Epithelial cell of proximal tubule (primary cell): ENCODE measurements at places on chromosomes 11 and 22. TPM values are rescaled to one million over a fixed set of nuclear protein-coding genes. Genes with fewer than 3 reads are reported as not detected.

DNA sequence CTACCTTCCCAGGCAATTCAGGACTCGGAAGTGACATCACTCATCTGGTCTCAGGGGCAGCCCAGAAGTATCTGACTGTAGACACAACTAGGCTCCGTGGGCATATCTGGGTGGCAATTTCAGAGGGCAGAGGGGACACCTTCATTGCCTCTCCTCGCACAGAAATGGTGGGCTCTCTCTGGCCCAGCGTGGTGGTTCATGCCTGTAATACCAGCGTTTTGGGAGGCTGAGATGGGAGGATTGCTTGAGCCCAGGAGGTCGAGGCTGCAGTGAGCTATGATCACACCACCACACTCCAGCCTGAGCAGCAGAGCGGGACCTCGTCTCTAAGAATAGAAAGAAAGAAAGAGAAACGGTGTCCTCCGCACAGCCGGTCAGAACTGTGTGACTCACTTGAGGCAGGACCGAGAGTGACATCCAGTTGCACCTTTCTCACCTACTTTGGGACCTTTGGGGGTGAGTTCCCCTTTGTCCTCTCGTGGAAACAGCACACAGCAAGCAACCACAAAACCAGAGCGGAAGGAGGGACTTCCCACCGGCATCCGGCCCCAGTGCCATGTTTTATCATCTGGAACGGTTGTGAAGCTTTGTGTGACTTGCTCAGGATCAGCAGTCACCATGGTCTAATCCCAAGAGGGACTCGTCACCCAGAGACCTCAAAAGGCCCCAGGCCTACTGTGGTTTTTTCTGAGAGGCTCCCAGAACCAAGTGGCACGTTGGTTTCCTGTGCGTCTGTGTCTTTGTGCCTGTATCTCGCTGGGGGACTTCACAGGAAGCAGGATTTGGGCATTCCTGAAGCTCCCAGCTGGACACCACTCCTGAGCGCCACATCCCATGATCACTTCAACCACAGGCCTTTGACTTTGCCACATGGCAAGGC lies 38.4 kb upstream of the EMID1 start:
- DNase-seq = no peak

- no peak for DNase-seq
Measured at GRCh38 chr22:19815093-19815822, 39.4 kb downstream of the GNB1L start.

- DNase-seq = no peak
Measured at GRCh38 chr11:13972043-13972910, 9.8 kb downstream of the SPON1 start.

MS4A12 gene
- total RNA-seq = not detected in 2 replicates

PLEKHA7 gene
- total RNA-seq = 21.3 and 37.5 TPM in 2 replicates

TRIM29 gene
- 0.22 TPM in 1 of 2 replicates, not detected in the other for total RNA-seq

DNA sequence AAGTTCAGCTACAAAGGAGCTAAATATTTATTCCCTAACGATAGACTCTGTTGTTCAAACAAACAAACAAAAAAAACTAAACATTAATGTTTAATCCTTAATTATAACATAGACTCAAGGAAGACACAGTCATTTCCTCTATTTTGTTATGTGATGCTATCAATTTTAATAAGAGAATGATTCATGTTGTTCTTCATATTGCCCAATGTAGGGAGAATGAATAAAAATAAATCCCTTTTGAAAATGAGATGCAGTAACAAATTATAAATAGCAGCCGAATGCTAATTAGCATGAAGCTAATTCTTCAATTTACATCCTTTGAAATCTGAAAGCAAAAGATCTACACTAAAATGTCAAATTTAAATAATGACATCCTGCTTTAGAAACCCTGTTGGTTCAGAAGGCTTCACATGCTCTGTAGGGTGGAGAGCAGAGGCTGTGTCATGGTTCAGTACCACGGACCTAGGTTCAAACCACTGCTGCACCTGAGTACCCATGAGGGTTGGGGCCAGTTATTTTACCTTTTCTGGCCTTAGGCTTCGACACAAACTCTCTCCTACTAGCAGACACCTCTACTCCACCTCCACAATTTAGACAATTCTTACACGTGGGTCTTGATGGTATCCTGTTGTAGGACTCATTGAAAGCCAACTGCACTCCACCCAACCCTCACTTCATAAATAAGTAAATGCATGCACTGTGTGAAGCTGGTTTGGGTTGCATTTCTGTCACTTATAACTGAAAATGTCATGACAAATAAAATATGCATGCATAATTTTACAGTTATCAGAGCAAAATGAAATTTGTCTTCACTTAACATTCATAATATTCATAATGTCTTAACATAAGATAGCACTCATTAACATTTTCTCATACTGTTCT lies 89.0 kb downstream of the RRAS2 start:
- DNase-seq = no peak

DNA sequence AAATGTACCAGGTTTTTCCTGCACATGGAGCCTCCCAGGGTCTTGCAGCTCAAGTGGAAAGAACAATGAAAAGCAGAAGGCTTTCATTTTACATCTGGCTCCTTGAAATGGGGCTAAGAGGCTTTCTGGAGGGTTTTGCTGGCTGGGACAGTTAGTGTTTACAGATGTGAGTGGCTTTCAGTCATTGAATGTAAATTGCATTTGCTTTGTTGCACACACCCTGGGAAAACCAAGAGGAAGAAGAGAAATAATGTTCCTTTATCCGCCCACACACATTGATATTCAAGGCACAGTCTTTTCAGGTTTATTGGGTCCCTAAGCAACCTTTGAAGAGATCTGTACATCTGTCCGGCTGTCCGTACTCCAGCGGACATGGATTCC lies 144.5 kb downstream of the SPON1 start:
- no peak for DNase-seq

DNA sequence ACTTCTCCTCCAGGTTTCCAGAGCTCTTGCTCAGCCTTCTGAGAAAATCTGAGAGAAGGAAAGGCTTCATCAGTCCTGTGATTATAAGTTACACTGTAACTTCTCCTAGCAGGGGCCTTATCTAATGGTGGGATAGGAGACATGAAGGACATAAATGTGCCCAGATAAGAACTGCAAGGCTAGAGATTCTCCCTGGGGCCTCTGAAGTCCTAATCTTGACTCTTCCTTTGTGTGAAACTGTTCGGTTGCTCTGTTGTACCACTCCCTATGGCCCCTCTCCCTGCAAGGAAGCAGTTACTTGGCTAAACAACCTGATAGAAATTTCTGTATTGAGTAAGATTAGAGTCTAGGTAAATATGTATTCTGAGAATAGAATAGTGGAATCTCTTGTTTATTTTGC lies 780.9 kb downstream of the ETS1 start:
- no peak for DNase-seq

- DNase-seq = no peak
Measured at GRCh38 chr11:61947486-61948210, 2.5 kb upstream of the BEST1 start.

DNA sequence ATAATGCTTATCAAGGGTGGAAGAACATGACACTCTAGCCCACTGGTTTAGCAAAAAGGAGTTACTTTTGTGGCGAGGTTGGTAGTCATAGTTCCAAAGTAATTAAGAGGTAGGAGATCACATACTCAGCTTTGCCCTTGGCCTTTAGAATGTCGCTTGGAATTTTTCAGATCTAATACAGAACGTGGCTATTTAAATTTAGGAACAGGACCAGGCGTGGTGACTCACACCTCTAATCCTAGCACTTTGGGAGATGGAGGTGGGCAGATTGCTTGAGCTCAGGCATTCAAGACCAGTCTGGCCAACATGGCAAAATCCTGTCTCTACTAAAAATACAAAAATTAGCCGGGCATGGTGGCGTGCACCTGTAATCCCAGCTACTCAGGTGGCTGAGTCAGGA lies 26.1 kb upstream of the ZNRF3 start:
- DNase-seq = no peak

GRCh38 chr11:47631473-47631872 lies 10.9 kb downstream of the MTCH2 start:
- no peak for DNase-seq

GRCh38 chr11:78840623-78841022 lies 266.0 kb upstream of the NARS2 start:
- DNase-seq = no peak

GRCh38 chr11:27171376-27171958 lies 130.9 kb downstream of the BBOX1 start:
- DNase-seq = no peak

AIFM3 gene
- 0.65 and 1.8 TPM in 2 replicates for total RNA-seq

- no peak for DNase-seq
Measured at GRCh38 chr22:22866381-22867111, 21.1 kb upstream of the IGLL5 start.

DNA sequence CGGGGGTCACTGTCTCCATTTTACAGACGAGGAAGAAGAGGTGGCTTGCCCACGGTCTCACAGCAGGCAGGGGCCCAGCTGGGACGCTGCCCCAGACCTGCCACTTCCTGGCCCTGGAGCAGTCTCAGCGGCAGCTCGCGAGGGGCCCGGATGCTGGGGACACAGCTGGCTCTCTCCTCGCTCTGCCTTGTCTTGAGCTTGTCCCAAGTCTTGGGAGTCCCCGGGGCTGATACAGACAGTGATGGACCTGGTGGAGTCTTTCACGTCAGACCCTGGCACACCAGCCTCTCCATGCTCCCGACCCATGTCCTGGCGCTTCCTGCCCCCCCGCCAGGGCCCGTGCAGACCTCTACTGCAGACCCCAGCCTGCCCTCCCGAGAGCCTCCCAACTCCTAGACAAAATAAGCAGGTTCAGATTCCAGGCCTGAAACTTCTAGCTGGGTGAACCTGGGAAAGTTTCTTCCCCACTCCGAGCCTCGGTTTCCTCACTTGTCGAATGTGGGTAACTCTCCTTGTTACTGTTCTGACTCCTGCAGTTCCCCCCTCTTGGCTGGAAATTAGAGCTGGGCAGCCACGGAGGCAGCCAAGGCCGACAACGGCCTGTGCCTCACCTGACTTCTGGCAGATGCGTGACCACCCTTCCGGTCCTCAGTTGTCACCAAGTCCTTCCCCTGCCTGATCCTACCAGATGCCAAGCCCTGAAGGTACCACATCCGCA lies 145.4 kb downstream of the CACNA1I start:
- DNase-seq = no peak

GRCh38 chr11:19466314-19466713 lies 225.6 kb upstream of the E2F8 start:
- DNase-seq = no peak

FAM83F gene
- 3.3 and 3.5 TPM in 2 replicates for total RNA-seq

CD248 gene
- total RNA-seq = 0.07 and 1.0 TPM in 2 replicates

- DNase-seq = no peak
Measured at GRCh38 chr11:120031612-120032600, 106.0 kb downstream of the TRIM29 start.

DNA sequence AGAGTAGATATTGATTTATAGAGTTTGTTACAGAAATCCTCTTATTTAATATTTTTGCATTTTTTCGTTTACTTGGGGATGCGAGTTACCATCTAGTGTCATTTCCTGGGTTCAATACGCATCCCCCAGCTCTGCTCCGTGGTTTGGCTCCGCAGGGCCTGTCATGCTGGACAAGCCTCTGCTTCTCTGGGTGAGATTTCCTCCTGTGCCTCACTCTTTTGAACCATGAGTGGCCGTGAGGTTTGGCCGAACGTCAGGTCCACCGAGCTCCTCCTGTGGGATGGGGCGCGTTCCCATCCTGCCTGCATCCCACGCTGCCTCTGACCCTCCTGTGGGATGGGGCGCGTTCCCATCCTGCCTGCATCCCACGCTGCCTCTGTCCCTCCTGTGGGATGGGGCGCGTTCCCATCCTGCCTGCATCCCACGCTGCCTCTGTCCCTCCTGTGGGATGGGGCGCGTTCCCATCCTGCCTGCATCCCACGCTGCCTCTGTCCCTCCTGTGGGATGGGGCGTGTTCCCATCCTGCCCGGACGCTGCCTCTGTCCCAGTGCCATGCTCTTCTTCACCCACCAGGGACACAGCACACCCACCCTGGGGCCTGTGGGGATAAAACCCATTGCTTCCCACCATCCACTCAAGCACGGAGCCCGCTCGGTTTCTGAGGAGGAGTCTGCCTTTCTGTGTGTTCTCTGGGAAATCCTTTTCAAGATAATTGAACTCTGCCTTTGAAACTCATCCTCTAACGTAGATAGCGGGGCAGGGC lies 506.8 kb downstream of the BRD1 start:
- no peak for DNase-seq

DNA sequence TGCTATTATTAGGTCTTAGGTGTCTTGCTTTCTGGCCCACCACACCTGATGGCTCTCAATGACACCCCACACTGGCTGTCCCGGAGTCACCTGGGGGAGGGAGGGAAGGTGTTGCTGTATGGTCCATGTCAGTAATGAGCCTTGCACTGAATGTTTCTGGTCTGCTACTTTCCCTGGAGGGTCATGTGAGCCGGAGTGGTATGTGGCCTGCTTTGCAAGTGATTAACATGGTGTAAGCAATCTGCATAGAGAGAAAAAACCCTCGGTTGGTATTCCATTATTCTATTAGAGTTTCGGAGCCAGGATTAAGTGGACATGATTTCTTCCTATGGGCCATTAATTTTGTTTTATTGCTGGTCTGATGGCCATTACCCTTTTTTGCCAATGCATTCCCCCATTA lies 63.9 kb downstream of the PKNOX2 start:
- DNase-seq = no peak

GRCh38 chr22:40834619-40835018 lies 15.5 kb upstream of the SLC25A17 start:
- no peak for DNase-seq

GRCh38 chr11:69682681-69683326 lies 7.7 kb upstream of the LTO1 start:
- DNase-seq = no peak

C22orf31 gene
- total RNA-seq = not detected in 2 replicates

ANO5 gene
- 1.6 and 1.7 TPM in 2 replicates for total RNA-seq

DNA sequence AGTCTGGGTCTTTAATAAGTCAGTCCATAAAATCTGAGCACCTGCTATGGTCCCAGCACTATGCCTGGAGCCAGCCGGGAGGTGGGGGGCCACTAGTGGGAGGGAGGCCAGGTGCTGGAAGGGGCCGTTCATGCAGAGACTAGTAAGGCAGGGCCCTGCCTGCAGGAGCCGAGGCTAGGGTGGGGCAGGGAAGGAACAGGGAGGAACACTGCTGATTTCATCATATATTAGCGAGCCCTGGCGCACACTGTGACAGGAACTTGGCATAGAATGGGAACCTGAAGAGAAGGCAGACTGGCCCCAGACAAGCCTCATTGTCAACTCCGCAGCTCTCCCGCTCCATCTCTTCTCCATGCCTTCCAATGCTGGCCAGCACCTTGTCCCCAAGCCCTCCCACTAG lies 7.1 kb downstream of the VSIG10L2 start:
- no peak for DNase-seq
